ENCODE measurements at places on chromosomes 7 and 10. TPM values are rescaled to one million over a fixed set of nuclear protein-coding genes. Genes with fewer than 3 reads are reported as not detected.

The MEIG1 gene
- total RNA-seq, result not detected

- no peak for DNase-seq
Measured at GRCh38 chr7:47145186-47145725, 436.7 kb downstream of the TNS3 start.

- DNase-seq, result no peak
Measured at GRCh38 chr10:96380821-96381220, 22.0 kb upstream of the OPALIN start.

GRCh38 chr7:91898240-91898992 is 17.9 kb upstream of the MTERF1 start:
- DNase-seq, result no peak

DNA sequence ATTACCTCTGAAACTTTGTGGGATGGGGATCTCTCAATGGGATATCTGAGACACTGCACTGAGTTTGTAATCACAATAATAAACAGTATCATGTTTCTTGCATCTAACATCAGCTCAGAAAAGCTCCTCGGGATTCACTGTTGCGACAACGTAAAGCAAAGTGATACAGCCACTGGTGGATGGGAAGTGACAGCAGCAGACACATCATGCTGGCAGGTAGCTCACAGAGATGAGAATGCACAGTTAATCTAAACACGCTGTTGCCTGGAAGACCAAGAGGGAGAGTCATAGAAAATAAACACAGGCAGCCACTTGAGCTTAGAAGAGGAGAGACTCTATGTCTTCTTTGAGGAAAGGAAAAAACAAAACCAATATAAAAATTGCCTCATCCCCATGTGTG is 513.8 kb downstream of the MAGI2 start:
- no peak for DNase-seq

DNA sequence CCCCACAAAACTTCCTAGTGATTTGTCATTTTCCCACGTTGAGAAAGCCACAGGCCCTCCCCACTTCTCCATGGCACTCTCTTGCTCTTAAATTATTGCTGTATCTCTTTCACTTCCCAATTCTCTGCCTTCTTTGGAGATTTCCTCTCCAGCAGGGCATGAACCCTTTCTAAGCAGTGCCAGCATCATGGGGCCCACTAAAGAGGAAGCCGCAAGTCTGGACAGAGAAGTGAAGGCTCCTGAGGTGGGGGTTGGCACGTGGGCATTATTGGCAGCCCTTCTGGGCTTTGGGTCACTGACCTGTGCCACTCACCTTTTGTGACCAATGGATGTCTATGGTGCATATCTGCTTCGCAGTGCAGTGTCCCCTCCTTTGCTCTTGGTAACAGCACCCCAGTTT is 97.7 kb upstream of the TCF7L2 start:
- DNase-seq, result no peak

GRCh38 chr7:110881721-110882120 is 209.2 kb upstream of the LRRN3 start:
- no peak for DNase-seq

All from T-cell (primary cell).